ENCODE measurements at places on chromosomes 1 and 21.

GRCh38 chr1:151311589-151312331 lies 15.5 kb downstream of the PI4KB start:
- peak; percentile 87 for DNase-seq

DNA sequence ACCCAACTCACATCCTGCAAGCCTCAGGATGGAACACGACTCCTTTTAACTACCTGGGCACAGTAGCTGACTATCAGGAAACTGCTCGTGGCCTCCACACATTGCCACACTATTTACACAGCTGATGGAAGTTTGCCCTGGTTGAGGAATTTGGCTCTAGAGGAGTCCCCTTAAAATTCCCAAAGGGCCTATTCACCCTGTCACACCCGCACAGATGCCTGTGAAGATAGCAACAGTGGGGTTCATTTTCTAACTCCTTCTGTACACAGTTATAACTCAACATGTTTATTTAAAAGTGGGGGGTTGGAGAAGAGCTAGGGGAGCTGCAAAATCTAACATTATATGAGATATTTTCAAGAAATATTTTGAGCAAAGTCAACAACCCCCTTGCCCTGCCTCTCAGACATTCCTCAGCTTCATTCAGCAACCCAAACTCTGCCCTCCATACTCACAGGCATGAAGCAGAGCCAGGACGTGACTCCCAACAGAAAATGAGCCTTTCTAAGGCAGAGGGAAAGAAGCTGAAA lies 35.8 kb upstream of the CCN1 start:
- no peak for DNase-seq

- no peak for DNase-seq
Measured at GRCh38 chr1:43001434-43001833, 42.8 kb upstream of the SLC2A1 start.

GRCh38 chr1:37519613-37520012 lies 5.0 kb upstream of the MEAF6 start:
- no peak for DNase-seq

DNA sequence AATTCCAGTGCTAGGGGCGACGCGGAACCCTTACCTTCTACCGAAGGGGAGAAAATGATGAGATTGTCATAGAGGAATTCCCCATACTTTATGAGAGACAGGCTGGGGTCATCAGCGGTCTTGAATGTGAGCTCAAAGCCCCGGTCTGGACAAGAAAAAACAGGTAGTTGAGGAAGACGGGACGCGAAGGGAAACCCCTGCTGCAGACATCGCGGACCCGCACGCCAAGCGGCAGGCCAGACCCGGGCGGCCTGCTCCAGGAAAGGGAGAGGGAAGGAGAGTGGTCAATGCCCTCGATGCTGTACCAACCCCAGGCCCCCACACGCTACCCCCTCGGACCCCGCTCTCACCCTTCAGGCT lies 342 bp downstream of the DDOST start:
- no peak for DNase-seq

DNA sequence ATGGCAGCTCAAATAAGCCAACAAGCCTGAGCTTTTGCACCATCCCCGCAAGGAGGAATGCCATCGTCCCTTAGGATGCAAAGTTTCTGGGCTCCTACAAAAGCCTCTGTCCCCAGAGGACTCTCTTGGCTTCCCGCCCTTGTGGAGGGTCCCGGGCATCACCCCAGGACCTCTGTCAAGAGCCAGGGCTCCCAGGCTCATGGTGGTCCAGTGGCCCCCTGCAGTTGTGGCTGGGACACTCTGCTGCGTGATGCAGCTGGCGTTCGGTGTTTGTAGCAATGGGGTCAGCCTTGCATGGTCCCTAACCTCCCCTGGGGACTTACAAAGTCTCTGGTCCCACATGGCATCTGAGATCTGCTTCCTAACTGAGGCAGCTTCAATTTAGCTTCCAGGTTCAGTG lies 104.7 kb downstream of the RIPK4 start:
- no peak for DNase-seq
